ENCODE measurements at places on chromosomes 2 and 18.

- no peak for DNase-seq
Observed at GRCh38 chr2:120452131-120452530, 106.2 kb downstream of the INHBB start.

DNA sequence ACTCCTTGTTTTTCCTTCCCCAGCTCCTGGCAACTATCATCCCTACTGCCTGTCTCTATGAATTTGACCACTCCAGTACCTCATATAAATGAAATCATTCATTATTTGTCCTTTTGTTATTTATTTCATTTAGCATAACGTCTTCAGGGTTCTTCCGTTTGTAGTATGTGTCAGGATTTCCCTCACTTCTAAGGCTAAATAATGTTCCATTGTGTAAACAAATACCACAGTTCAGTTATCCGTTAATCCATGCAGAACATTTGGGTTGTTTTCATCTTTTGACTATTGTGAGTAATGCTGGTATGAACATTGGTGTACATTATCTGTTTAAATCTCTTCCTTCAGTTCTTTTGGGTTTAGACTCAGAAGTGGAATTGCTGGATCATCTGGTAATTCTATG lies 18.8 kb downstream of the DYNC2LI1 start:
- DNase-seq, result no peak

GRCh38 chr2:205193836-205194228 lies 488.5 kb upstream of the NRP2 start:
- no peak for DNase-seq

DNA sequence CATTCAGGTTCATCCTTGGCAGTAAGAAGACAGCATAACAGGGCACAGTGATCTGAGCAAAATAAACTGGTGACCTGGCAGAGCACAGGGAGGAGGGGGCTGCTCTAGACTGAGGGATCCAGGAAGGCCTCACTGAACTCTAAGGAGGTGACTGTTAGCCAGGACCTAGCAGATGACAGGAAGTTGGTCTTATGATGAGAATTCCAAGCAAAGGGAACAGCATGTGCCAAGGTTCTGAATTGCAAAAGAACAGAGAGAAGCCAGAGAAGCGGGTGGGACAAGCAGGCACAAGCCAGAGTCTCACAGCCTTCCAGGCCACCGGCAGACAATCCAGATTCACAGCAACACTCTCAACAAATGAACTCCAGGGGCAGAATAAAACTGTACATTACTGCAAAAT lies 152.7 kb upstream of the PTPRM start:
- DNase-seq, result no peak

DNA sequence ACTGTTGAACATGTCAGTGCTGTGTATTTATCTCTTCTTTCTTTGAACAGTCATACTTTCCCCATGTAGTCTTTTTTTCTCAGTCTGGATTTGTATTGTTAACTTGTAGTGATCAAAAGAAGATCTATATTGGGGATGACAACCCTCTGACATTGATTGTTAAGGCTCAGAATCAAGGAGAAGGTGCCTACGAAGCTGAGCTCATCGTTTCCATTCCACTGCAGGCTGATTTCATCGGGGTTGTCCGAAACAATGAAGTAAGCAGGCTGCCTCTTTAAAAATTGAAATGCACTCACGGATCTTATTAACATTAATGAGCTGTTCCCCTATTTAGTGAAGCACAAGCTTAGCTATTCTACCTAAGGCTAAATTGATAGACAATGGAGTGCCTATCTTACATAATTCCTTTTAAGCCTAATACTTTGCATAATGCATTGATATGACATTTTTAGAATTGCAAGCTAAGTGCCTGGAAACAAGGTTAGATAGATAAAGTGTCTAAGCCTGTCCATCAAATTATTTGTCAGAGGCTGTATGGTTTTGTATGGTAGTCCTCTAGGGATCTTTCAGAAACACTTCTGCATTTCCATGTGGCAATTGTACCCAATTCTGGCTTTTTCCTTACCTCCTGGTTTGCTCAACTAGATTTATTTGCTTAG lies 29.3 kb upstream of the FAM171B start:
- no peak for DNase-seq

- no peak for DNase-seq
Observed at GRCh38 chr2:159982270-159982669, 80.1 kb downstream of the PLA2R1 start.

DNA sequence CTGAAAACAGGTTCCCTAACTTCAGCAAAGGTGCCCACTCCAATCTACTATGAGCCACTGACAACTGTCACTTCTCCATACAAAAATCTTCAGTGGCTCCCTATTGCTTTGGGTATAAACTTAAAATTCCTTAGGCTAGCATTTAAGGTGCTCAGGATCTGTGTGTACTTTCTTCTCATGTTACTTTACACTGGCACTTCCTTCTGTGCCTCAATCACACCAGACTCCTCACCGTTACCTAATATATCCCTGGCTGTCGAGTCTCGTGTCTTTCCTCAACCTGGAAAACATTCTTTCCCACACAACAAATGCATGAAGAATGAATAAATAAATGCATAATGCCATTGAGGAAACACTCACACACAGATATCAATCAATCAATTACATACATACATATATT lies 101.1 kb downstream of the TCF4 start:
- DNase-seq, result no peak

GRCh38 chr2:188345426-188345825 lies 53.8 kb downstream of the GULP1 start:
- no peak for DNase-seq

DNA sequence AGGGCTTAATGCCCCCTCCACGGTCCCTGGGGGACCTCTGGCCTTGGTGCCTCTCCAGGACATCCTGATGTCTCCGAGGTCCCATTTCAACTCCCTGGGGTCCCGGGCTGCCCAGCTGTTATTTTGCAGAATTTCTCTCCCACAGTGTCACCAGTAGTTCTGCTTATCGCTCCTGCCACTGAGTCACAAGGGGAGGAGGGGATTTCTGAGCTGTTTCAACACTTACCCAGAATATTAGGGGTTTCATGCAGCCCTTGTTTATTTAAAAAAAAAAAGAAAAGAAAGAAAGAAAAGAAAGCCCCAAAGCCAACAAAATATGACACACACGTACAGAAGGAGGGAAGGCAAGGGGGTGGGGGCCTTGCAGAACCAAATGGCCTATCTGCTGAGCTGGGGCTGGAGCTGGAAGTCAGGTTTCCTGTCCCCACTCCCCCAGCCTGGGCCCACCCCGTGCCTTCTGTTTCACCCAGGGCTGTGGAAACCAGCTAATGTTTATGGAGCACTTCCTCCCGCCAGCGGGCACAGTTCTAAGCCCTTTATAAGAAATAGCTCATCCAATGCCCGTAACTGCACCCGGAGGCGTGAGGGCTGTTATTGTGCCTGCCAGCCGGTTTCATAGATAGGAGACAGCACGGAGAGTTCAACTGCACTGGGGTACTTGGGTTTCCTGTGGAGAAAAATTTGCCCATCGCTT lies 8.4 kb upstream of the ARID5A start:
- DNase-seq, result no peak

DNA sequence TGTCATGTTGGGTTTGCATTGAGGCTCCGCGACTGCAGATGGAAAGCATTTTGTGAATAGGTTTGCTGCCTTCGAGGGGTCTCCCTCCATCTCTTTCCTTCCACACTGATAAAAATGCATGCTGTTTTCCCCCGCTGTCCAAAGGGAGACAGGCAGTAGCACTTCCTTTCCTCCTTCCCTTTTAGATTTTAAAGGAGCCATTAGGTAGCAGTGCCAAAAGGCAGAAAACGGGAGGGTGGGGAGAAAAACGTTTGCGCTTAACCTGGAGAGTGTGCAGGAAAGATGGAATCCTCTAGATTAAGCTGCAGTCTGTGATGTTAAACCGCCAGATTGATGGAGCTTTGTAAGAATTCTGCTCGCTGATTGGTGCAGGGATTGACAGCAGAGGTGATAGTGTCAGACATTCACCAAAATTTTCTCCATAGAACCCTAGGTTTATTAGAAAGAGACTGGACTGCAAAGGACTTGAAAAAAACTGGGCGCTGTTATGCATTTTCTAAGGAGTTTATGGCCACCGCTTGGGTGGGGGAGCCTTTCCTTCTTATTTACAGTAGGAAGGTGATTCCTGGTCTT lies 688 bp downstream of the MAPRE2 start:
- DNase-seq, result no peak

DNA sequence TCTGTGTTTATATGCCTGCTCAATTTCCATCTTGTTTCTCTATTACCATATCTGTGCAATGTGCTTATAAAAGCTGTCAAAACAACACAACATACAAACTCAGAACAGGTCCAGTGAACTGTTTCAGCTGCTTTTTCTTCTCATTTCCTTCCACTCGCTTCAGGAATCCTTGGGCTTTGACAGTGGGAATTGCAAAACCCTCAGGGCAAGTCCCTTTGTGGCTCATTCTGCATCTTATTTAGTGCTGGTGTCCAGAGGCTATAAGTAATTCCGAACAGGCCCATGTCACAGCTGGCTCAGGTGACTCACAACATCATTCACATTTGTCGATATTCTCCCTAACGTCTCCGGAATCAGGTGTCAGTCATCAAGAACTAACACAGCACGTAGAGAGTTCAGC lies 309.9 kb upstream of the ZNF521 start:
- DNase-seq, result no peak

GRCh38 chr18:61132031-61132430 lies 201.2 kb upstream of the CDH20 start:
- DNase-seq, result no peak

DNA sequence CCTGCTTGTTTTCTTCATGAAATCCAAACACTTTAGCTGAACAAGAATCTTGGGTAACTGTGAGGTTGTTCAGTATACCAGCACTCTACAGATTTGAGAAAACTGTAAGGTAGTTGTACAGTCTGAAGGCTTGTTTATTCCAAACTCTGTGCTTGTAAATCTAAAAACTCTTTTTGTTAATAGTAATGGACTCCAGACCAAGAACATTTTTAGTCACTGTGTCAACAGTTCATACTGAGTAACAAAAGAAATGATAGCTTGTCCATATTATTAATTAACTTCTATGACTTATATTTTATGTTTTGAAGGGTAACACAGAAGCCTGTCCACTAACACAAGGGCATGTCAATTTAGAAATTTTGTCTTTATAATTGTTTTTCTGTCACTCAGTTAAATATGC lies 72.2 kb upstream of the KYNU start:
- DNase-seq, result no peak

GRCh38 chr2:179569831-179570233 lies 291.6 kb downstream of the ZNF385B start:
- no peak for DNase-seq
